Kidney epithelial cell (primary cell): ENCODE measurements at places on chromosomes 5 and 9. TPM values are rescaled to one million over a fixed set of nuclear protein-coding genes. Genes with fewer than 3 reads are reported as not detected.
A peak's percentile ranks its signal among the peaks of the same experiment; 100 is the strongest.

- no peak for DNase-seq
Observed at GRCh38 chr5:156330141-156330870, 3.3 kb downstream of the SGCD start.

GRCh38 chr5:102715082-102715807 is 39.9 kb upstream of the PAM start:
- peak; percentile 51 for DNase-seq

GRCh38 chr9:100216178-100216787 is 117.2 kb downstream of the INVS start:
- DNase-seq = no peak

GRCh38 chr5:57209316-57210040 is 35.6 kb downstream of the GPBP1 start:
- DNase-seq = no peak

The SCGB3A2 gene
- total RNA-seq = not detected in 2 replicates

The PIP5KL1 gene
- total RNA-seq = 3.6 and 4.2 TPM in 2 replicates

- DNase-seq = no peak
Observed at GRCh38 chr9:14924230-14925219, 14.3 kb upstream of the FREM1 start.

DNA sequence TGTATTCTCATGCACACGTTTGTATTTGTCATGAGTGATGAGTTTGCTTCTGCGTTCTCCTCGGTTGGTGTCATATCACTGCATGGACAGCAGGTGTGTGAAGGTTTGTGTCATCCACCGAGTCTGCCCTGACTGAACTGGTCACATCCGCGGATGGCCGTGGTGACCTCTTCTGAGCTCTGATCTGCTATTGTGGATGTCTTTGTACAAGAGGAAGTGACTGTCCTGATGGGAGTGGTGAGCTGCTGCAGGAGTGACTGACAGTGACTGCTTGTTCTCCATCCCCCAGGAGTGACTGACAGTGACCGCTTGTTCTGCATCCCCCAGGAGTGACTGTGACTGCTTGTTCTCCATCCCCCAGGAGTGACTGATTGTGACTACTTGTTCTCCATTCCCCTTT is 69.9 kb downstream of the EHMT1 start:
- DNase-seq = no peak

DNA sequence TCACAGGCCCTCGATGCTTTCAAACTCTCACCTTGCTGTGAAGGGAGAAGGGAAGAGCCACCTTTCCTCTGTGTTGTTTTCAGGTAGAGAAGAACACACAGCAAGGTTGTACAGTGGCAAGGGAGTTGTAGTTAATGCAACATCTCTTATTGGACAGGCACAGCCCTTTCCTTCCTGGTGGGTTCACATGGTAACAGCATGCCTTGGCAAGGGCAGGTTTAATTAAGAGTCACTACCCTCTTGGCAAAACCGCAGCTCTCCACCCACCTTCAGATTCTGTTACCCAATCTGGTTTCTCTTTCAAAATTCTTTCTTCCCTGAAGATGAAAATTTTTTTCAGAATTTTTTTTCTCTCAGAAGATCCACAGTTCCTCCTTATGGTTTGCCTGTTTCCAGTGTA is 253.1 kb downstream of the TLR4 start:
- no peak for DNase-seq

The FBXL7 gene
- 4.4 and 5.8 TPM in 2 replicates for total RNA-seq

The TMEM252 gene
- total RNA-seq = not detected in 2 replicates

- DNase-seq = no peak
Observed at GRCh38 chr9:99863955-99864354, 42.3 kb downstream of the NR4A3 start.

The ASPN gene
- not detected in 2 replicates for total RNA-seq

DNA sequence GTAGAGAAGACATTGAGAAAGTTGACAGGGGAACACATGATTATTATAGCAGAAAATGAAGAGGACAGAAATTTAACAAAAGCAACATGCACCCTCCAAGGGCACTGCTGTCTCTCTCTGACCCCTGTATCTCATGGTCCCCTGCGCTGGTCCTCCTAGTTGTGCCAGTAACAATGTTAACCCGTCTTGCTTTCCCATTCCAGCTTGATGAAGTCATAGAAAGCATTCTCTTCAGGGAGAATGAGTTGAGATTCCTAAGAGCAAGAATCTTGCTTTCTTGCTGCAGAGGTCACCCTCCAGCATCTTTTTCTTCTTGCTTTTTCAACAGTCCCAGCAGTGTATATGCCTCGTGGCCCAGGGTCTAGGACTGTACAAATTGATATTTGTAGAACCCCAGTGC is 279.6 kb upstream of the ADAMTSL1 start:
- no peak for DNase-seq

DNA sequence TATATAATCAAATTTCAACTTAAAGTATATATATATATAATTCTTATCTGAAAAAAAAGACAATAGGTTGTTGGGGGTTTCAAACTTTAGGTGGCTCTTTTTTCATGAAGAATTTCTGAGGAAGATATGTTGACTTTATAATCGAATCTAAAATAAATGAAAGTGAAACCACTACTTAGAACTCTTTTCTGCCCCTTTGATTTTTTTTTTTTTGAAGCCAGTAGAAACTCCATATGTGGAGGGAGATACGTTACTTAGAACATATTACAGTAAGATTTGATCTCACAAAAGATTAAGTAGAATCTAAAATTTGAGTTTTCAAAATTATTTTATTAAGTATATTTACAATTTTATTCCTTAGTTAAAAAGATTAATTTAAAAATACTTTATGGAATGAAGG is 96.9 kb downstream of the ATG10 start:
- DNase-seq = no peak

The FBP2 gene
- total RNA-seq = not detected in 2 replicates

The UBE2QL1 gene
- 0.17 and 0.34 TPM in 2 replicates for total RNA-seq

DNA sequence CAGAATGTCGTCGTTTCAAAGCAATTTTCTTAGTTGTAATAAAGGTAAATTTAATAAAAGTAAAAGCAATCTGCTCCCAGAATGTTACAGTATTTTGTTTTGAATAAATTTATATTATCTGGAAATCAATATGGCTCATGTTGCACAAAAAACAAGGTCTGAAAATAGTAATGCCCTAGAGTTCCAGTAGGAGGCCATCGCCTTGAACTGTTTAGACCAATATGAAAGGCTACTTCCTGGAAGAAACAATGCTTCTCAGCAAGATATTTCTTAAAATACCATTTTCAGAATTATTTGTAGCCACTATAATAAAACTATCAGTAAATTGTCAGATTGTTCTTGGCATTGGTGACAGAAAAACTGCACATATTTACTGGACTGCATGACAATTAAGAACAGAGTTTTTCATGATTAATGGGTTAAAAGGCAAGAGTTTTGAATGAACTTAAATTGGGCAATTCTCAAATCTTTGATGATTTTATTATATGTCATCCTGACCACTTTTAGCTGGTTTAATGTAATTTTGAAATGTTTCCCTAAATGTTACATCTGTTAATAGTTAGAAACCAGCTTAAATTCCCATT is 153.2 kb downstream of the COMMD10 start:
- no peak for DNase-seq

DNA sequence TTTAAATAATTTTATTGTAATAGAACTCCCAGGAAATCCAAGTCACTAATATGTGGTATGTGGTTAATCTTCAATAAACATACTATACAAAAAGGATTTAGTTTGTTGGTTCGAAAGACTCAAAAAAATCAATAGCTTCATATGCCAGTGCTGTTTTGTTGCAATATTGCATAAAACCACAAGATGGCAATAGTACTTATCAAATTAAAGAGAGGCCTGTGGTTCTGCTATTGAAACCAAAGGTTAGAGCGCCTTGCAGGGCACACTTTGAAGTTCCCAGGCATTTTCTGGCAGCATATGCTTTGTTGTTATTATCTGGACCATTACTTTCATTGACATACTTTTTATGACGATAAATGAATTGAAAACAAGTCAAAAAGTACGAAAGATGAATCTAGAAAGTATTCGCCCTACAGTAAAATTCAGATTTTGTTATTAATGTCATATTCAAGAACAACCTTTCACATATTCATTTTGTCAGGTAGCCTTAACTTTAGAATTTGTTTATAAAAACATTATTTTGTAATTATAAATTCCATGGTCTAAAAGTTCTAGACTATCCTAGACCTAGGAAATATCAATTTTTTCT is 316.3 kb downstream of the MCTP1 start:
- peak; percentile 29 for DNase-seq

The ZFP2 gene
- total RNA-seq = 1.3 and 2.9 TPM in 2 replicates

The FGF10 gene
- 0.08 TPM in 1 of 2 replicates, not detected in the other for total RNA-seq

The LCN12 gene
- total RNA-seq = 1.2 TPM in 1 of 2 replicates, not detected in the other

DNA sequence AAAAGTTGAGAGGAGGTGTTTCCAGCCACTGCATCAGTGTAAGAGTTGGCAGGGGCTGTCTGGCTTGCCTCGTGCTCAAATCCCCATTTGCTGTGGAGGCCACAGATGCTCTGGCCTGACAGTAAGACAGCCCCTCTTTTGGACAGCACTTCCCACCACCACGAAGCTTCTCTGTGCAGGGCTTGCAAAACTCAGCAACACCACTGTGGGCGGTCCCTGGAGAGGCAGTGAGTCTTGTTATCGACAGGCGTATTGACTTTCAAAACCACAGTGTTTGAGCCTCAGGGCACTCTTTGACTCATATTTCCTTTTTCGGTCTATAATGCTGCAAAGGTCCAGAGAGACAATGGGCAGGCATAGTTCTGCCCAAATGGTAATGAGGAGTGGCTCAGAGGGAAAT is 539.5 kb downstream of the EBF1 start:
- DNase-seq = no peak

GRCh38 chr5:3891113-3891512 is 295.5 kb downstream of the IRX1 start:
- no peak for DNase-seq

The CMBL gene
- 7.7 and 7.8 TPM in 2 replicates for total RNA-seq

The GDF9 gene
- 0.88 and 0.89 TPM in 2 replicates for total RNA-seq

The STARD4 gene
- 45.8 and 56.1 TPM in 2 replicates for total RNA-seq

- DNase-seq = no peak
Observed at GRCh38 chr5:174339130-174339529, 293.6 kb downstream of the NSG2 start.

DNA sequence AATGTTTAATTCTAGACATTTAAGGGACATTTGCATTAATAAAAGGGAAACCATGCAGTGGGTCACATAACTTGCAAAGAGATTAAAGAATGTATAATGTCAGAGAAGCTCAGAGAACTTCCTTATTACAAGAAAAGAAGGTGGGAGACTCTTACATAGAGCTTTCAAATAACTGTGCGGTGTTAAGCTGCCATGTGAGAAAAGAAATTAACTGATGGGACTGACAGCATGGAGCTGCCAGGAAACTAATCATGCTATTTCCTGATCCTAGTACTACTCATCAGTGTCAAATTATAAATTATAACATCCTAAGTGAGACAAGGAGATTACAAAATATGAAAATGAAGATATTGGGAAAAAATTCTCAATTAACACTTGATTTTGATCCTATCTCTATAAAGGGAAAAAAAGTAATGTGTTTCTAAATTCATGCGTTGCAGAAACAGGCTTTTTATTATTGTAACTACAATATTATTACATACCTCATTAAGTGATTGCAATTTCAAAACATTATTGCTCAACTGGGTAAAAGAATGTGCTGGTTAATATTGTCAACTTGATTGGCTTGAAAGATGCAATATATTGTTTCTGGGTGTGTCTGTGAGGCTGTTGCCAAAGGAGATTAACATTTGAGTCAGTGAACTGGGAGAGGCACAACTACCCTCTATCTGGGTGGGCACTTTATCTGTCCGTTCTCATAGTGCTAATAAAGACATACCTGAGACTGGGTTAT is 609.5 kb upstream of the NUDT12 start:
- DNase-seq = no peak

- DNase-seq = no peak
Observed at GRCh38 chr9:120694559-120694958, 19.7 kb downstream of the MEGF9 start.

GRCh38 chr9:91162784-91163443 is 198.8 kb downstream of the AUH start:
- DNase-seq = no peak

The FXN gene
- total RNA-seq = 9.8 and 11.4 TPM in 2 replicates

The FAM221B gene
- total RNA-seq = not detected in 2 replicates

The CAMK2A gene
- not detected in 2 replicates for total RNA-seq

DNA sequence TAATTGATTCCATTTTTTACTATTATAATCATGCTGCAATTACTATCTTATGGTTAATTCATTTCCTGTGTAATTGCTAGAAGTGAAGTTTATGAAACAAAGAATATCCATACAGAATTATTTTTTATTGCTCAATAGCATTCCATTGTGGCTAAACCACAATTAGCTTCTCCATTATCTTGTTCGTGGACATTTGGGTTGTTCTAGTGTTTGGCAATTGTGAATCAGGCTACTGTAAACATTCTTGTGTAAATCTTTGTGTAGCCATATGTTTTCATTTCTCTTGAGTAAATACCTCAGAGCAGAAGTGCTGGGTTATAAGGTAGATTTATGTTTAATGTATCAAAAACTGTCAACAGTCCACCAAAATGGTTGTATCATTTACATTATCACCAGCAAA is 341.1 kb downstream of the MAT2B start:
- no peak for DNase-seq

GRCh38 chr5:56673171-56673570 is 142.2 kb upstream of the MAP3K1 start:
- no peak for DNase-seq
